ENCODE measurements at places on chromosomes 3 and 15.

GRCh38 chr3:126160243-126161210 lies 19.9 kb downstream of the ALDH1L1 start:
- DNase-seq = no peak

DNA sequence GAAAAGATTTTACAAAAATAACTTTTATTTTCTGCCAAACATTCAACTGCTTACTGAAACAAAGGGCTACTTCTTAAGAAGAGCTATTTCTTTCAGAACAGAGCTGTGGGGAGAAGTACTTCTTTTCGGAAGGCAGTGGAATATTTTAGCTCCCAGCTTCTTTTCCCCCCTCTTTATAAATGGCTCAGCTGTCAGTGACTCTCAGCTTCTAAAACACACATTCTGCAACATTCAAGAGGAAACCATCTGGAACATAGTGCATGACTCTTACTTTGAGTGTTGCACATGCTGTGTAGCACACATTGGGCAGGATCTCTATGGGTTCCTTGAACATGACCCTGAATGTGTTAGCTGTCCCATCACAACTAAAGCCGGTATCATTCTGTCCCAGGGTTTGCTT lies 7.0 kb upstream of the C15orf40 start:
- no peak for DNase-seq

DNA sequence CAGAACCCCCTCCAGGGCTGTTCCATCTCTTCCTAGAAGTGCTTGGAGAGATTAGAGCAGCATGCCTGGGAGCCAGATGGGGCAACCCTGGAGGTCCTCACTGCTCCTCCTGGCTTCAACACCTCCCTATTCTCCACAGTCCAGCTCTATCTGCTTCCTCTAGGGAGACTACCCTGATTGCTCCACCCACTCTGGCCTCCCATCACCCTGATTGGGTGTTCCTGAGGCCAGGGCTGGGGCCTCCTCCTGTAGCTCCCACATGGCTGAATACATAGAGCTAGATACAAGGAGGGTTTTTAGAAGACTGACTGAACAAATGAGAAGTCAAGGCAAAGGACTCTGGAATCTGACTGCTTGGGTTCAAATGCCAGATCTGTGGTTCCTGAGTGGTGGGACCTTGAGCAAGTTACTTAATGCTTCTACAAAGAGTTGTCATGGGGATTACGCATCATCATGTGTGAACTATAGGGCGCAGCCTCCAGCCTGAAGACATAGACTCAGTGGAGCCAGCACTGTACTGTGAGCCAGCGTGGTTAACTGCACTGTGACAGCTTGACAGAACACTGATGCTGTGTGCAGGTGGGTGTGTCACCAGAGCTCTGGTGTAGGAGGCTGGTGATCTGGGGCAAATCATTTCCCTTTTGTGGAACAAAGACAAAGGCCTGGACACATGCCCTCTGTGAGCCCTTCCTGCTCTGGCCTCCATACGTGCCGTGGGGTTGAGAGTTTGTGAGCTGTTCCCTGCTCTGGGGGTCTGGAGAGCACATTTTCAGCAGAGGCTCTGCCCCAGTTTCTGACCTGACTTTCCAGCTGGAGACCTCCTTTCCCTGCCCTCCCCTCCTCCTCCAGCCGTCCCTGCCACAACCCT lies 74.8 kb downstream of the SCN5A start:
- no peak for DNase-seq

- DNase-seq = no peak
Measured at GRCh38 chr3:192273697-192274010, 453.7 kb downstream of the FGF12 start.

GRCh38 chr3:13282986-13283876 lies 136.9 kb downstream of the NUP210 start:
- DNase-seq = no peak

- DNase-seq = no peak
Measured at GRCh38 chr3:66386011-66386924, 114.6 kb downstream of the LRIG1 start.

Data from activated CD4-positive, alpha-beta T cell treated with anti-CD3 and anti-CD28 coated beads, Interleukin-2, amount 50 U/mL, for 4 hours (primary cell).